Left lobe of liver (tissue), 2 donors: ENCODE measurements at places on chromosomes 16 and 17. TPM values are rescaled to one million over a fixed set of nuclear protein-coding genes. Genes with fewer than 3 reads are reported as not detected.

The COPZ2 gene
- 23.1 TPM for total RNA-seq

The VEZF1 gene
- total RNA-seq: 12.5 TPM

The PRSS21 gene
- not detected for total RNA-seq

The NTN1 gene
- total RNA-seq: 11.5 TPM

The PERCC1 gene
- total RNA-seq: not detected

The TP53TG3 gene
- not detected for total RNA-seq

- DNase-seq: no peak
Measured at GRCh38 chr17:39376434-39376833, 25.0 kb downstream of the FBXL20 start.

GRCh38 chr17:38914741-38915638 lies 10.4 kb upstream of the LASP1NB start:
- DNase-seq: peak; percentile 42

GRCh38 chr16:23624092-23624491 lies 17.0 kb downstream of the PALB2 start:
- DNase-seq: no peak

DNA sequence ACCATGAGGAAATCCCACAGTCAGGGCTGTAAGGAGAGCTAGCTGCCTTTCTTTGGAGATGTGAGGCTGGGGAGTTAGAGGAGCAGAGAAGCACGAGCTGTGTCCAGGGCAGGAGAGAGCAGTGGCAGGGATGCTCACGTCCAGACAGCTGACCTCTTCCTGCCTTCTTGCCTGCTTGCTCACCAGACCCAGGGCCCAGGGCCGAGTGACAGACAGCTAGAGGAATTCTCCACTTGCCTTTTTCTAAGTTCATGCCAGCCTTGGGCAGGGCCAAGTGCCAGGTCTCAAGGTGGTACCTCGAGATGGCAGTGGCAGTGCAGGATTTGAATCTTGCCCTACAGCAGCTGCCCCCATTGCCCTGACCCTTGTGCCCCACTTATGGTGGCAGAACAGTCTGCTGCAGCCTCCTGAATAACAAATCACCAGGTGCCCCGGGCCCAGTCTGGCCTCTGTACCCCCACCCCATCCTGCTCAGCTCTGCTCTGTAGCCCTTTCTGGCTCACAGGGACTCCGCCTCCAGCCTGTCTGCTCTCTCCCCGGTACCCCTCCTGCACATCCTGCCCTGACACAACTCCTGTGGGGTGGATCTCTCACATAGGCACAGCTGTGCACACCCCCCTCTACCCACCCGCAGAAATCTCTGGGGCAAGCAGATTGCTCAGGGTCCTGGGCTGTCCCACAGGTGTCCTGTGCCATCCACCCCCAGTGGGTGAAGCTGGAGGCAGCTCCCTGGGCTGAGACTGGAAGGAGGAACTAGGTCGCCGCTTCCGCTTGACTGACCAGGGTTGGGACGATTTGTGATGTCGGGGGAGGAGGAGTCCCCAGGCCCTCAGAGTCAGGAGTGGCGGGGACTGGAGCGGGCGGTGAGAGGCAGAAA lies 25.9 kb downstream of the GRIN2C start:
- DNase-seq: no peak

DNA sequence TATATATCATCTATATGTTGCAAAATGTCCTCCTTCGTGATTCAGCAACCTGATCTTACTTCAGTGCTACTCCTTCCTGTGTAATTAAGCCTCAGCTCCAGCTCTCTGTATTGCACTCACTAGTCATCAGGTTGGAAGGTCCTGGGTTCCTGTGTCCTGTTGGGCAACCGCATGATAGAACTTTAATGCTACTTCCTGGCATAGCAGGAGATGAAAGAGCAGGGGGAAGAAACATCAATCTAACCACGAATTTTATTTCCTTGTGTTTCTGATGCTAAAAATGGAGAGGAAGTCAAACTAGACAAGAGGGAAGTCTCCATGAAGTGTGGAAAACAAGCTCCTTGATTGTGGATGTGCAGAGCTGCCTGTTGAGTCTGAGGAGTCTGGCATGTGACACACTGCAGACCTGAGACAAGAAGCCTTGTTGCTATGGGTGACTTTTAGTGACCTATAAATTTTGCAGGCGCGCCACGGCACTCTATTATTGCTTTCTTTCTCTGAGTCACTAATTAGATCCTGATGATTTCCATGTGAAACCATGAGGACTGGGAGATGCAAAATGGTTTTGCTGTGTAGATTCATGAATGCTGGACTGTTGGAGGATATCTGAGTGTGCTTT lies 25.6 kb downstream of the IGSF6 start:
- DNase-seq: no peak

- no peak for DNase-seq
Measured at GRCh38 chr17:44794851-44795413, 35.2 kb downstream of the GJC1 start.

GRCh38 chr17:35117984-35118383 lies 1.7 kb downstream of the RAD51D start:
- no peak for DNase-seq

DNA sequence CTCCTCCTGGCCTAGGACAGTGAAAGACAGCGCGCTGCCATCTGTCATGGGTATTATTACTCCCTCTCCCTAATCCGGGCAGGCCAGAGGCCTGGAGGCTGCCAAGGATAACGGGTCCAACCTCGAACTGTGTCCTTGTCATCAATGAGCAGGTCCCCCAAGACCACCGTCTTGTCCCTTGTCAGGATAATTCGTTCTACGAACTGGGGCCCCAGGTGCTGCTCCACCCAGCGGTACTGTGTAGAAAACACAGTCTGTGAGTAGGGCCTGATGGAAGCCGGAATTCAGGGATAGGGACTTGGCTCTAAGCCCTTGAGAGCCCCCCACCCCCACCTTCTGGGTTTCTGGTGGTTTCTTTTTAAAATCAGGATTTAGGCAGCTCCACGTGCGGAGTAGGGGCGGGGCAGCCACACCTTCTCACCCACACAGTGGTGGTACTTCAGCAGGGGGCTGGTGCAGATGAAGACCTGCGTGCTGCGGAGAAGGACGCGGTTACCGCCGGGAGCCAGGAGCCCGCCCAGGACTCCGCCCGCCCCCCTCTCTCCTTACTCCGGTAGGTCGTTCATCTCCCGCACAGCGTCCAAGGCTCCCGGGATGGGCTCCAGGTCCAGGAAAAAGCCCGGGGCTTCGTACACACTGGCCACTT lies 787 bp downstream of the NT5C start:
- no peak for DNase-seq
